CD4-positive, alpha-beta T cell (primary cell): ENCODE measurements at places on chromosomes 11 and 22.

DNA sequence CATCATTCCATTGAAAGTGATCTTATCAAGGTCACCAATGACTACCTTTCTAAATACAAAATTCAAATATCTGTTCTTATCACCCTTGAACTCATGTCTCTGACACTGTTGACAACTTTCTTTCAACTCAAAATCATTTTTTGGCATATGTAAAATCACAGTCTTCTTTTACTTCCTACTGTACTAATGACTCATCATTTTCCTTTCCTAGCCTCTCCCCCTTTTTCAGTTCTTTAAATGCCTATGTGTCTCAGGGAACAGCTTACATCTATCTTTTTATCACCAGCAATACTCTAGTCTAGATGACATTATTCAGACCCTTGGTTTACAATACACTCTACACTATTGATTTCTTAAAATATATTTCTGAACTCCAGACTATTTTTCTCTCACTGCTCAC is 2220.7 kb upstream of the RAG2 start:
- no peak for DNase-seq

- DNase-seq: no peak
Observed at GRCh38 chr11:36899800-36900199, 301.8 kb upstream of the RAG2 start.

GRCh38 chr11:12666915-12667314 is 7.3 kb upstream of the TEAD1 start:
- no peak for DNase-seq

GRCh38 chr11:73554671-73555320 is 43.1 kb downstream of the FAM168A start:
- no peak for DNase-seq

GRCh38 chr11:100867606-100868005 is 180.5 kb downstream of the ARHGAP42 start:
- DNase-seq: no peak

DNA sequence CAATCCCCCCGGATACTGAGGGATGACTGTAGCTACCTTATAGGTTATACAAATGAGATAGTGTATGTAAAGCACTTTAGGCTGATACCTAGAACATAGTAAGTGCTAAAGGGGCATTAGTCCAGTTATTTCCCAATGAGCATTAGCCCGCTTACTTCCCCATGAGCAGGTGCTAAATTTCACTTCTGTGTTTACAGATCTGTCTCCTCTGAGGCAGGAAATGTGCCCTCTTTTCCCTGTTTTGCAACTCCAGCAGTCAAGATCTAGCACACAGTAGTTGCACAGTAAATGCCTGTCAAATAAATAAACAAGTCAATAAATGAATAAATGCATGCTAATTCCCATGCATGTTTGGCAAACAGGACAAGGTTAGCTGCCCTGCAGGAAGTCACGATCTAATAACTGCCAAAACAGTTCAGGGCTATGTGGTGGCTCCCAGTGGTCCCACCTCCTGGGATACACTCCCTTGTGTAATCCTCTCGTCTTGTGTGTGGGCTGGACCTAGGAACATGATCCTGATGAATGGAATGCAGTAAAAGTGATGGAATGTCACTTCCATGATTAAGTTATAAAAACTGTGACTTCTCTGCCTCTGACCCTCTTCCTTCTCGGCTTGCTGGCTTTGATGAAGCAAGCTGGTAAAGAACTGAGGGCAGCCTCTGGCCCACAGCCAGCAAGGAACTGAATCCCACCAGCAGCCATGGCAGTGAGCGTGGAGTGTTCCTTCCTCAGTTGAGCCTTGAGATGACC is 459.0 kb downstream of the SOX6 start:
- no peak for DNase-seq

- DNase-seq: no peak
Observed at GRCh38 chr22:19981171-19981960, 35.3 kb downstream of the ARVCF start.

DNA sequence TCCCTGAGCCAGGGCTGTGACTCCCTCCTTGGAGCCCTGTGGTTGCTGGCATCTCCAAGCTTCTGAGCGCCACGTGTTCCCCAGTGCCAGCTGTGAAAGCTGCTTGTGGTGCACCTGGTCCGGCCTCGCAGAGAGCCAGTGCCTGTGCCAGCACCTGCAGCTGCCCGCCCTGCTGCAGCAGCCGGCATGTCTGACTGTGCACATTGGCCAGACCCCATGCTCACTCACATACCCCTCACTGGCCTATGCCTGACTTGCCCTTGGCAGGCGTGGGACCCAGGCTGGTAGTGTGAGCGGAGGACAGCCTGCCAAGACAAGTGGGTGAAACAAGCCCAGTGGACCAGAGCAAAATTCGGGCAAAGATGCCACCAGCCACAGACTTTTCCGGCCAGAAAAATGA is 9.8 kb downstream of the MRPL48 start:
- DNase-seq: no peak

- no peak for DNase-seq
Observed at GRCh38 chr11:61037441-61038093, 64.7 kb upstream of the CD5 start.

DNA sequence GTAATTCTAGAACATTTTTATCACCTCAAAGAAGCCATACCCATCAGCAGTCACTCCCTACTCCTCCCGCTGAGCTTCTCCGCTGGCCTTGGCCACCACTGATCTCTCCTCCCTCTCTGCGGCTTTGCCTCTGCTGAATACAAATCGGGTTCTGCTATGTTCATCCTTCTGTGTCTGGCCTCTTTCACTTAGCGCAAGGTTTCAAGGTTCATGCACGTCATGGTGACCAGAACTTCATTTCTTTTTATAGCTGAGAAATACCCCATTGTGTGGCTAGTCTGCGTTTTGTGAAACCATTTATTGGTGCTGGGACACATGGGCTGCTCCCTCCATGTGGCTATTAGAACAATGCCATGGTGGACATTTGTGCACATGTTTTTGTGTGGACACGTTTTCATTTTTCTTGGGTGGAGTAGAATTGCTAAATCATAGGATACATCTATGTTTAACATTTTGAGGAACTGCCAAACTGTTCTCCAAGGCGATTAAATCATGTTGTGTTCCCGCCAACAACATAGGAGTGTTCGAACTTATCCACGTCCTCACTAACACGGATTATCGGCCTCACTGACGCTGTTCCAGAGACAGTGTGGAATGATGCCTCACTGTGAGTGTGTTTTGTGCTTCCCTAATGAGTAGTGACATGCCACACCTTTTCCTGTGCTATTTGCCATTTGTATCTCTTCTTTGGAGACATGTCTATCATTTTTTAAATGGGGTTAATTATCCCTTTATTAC is 24.2 kb upstream of the KRTAP5-6 start:
- DNase-seq: no peak

- peak; percentile 28 for DNase-seq
Observed at GRCh38 chr11:36360826-36361415, 64.8 kb downstream of the PRR5L start.

GRCh38 chr11:113014262-113015097 is 53.3 kb downstream of the NCAM1 start:
- DNase-seq: no peak

GRCh38 chr11:12809864-12810567 is 135.8 kb downstream of the TEAD1 start:
- no peak for DNase-seq

- DNase-seq: no peak
Observed at GRCh38 chr11:14258221-14258935, 100.6 kb downstream of the RRAS2 start.

DNA sequence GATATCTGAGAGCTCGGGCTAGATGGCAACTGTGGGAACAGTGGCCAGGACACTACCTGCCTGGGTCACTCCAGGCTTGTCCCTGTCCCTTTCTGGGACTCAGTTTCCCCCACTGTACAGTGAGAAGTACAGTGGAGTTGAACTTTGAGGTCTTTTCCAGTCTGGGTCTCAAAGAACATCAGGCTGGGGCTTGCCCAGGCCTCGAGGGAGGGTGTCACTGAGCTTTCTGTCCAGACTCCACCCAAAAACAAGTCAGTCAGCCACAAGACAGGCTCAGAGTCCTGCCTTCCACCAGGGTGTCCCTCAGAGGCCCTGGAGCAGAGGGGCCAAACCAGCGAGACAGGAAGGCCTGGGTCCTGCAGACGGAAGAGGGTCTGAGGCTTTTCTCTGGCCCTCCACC is 2.0 kb upstream of the PLA2G3 start:
- DNase-seq: no peak

- no peak for DNase-seq
Observed at GRCh38 chr22:16717699-16718558, 107.3 kb downstream of the XKR3 start.

- DNase-seq: no peak
Observed at GRCh38 chr11:132855516-132855915, 676.8 kb downstream of the OPCML start.

GRCh38 chr11:19903620-19904069 is 191.0 kb downstream of the NAV2 start:
- peak; percentile 52 for DNase-seq

DNA sequence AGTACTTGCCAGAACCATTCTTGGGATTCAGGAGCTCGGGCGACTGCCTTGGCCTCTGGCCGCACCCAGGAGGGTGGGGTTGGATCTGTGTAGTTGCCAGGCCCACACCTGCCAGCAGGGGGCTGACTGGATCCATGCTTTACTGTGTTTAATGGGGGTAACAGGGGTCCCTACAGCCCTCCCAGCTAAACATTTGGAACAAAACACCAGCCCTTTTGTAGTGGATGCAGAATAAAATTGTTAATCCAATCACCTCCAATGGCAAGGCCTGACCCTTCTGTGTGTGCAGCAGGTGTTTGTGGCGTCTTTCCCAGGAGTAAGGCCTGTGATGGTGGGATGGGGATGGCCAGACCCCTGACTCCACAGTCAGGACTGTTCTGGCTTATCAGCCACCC is 22.5 kb downstream of the SUN2 start:
- no peak for DNase-seq

DNA sequence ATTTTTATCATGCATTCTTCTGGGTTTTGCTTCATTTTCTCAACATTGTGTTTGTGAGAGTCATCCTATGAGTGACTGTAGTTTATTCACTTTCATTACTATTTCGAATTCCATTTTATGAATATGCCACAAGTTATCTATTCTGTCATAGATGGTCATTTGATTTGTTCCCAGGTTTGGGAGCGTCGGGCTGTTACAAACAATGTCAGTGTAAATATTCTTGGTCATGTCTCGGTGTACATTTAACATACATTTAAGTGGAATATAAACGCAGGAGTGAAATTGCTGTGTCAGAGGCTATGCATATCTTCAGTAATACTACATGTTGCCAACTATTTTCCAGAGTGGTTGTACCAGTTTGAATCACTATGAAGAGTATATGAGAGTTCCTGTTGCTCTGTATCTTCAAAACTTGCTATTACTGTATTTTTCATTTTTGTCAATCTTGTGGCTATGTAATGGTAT is 2.4 kb downstream of the TRIM44 start:
- DNase-seq: no peak

DNA sequence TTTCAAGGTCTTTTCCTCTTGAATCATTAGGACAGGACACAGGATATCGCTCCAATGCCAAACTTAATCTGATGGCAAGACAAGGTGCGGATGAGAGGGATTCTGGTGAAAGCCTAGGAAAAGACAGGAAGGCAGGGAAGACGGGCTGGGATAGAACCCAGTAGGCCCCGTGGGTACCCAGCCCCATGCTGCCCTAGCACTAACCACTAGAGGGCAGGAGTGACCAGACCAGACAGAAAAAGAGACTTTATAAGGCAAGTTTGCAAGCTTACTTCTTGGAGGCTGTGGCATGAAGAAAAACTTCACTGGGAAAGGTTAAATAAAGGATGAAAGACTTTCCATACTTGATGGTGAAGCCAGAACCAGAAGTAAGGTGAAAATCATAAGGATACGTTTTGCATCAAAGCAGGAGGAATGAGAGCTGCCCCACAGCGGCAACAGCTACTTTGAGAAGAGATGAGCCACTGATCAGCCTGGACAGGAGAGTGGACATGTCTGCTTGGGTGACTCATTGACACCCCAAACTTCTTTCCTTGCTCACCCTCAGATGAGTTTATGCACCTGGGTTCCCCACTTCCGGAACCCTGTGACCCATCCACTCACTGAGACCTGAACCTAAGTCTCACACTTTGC is 39.8 kb downstream of the SYN3 start:
- DNase-seq: peak; percentile 3

DNA sequence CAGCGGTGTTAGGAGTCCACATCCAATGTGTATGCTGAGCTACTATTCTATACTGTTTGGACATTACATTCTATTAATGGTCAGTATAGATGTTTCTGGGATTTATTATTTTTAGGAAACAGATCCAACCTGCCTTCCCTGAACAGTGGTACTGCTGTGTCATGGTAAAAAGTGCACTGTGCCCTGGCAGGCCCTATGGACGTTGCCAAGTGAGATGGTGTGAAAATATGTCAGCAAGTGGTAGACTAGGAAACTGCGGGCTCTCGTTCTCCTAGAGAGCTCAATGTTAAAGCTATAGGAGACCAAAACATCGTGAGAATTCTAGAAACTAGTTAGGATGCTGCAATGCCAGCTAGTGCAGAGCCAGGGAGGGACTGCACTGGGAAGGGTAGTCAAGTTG is 26.0 kb upstream of the CYP2D6 start:
- DNase-seq: no peak

- no peak for DNase-seq
Observed at GRCh38 chr11:15326520-15326919, 211.8 kb downstream of the INSC start.

GRCh38 chr22:34070051-34070450 is 149.8 kb upstream of the LARGE1 start:
- no peak for DNase-seq

DNA sequence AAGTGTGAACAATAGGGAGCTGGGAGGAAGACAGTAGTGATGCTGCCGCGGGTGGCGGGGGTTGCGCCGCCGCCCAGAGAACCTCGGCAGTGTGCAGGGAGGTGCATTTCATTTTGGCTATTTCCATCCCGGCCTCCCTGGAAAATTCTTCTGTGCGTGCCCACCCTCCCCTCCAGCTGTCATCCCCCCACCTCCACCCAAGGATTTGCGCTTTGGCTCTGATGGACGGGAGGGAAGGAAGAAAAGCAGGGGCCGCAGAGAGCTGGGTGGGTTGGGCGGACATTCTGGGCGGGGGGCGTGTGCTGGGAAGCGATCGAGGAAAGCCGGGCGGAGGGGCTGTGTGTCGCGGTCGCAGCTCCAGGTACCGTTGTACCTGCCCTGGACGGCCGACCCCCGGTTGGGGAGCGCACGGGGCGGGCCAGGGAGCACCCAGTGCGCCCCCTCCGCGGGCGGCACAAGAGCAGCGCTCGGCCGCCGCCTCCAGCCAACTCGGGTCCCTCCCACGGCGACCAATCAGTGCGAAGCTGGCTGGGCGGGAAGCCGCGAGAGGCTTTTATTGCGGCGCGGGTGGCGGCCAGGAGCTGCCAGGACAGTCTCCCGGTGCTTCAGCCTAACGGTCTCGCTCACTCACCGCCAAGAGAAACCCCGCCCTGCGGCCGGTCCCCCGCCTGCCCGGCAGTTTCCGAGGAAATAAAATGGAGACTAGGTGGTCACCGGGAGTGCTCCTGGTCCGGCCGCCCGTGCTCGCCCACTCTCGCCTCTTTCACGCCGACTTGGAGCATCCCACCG is 1.6 kb downstream of the NCAM1 start:
- no peak for DNase-seq

- DNase-seq: no peak
Observed at GRCh38 chr22:35914665-35915476, 113.8 kb downstream of the RBFOX2 start.
